ENCODE measurements at places on chromosomes 7 and 10. TPM values are rescaled to one million over a fixed set of nuclear protein-coding genes. Genes with fewer than 3 reads are reported as not detected.
A peak's percentile ranks its signal among the peaks of the same experiment; 100 is the strongest.

The AKR1C2 gene
- polyA plus RNA-seq, result not detected

The ITGB8 gene
- polyA plus RNA-seq, result 1.7 TPM

The KMT2C gene
- polyA plus RNA-seq, result 13.8 TPM

The EGFR gene
- not detected for polyA plus RNA-seq

DNA sequence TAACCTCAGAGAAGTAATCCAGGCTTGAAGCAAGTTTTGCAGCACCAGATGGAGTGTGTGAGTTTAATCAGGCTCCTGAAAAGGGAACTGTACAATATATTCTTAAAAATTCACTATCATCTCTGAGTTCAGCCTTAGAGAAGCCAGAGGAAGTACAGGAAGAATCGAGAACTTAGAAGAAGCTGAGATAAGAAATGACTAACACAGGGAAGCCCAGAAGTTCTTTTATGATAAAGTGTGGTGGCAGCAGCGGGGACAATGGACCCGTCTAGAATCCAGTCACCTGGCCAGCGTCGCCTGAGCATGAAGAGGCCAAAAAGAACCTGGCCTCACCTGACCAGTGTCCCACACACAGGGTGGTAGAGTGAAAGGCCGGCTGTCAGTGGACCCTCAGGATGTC lies 161.0 kb downstream of the USP6NL start:
- peaks cover 37% of the 10 kb centered on the region for H3K4me1 ChIP-seq
- 0 out of 2 replicates have a peak overlapping the region, but pooled peaks have one; percentile 26 for H3K27ac ChIP-seq
- DNase-seq, result no peak
- no peaks in the 10 kb centered on the region for H3K36me3 ChIP-seq
- H3K27me3 ChIP-seq, result no peaks in the 10 kb centered on the region

DNA sequence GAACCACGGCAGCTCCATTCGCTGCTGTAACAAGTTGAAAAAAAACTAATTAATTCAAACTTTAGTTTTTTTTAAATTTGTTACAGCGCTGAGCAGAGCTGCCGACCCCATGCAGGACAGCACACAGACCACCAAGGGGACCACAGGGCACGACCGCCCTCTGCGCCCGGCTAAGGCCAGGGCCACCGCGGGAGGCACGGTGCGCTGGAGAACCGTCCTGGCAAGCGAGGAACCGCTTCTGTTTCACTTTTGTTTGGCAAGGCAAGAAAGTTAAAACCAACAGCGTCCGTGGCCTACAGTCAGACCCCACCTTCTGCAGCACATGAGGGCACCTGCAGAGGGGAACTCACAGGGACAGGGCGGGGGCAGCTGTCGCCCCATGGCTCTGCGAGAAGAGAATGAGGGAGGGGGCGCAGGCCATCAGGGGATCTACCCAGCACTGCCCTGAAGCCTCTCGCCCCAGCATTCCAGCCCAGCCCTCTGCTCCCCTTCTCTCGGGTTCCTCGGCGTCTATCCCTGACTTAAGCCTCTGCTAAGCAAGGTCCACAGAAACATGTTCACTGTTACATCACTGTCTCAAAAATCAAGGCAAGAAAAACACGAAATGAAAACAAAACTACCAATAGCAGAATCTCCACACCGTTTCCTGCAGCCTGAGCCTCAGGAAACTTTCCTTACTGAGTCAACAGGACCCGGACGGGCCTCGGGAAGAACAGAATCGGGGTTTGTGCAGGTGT lies 204.4 kb downstream of the DIP2C start:
- no peaks in the 10 kb centered on the region for H3K27me3 ChIP-seq
- no peak for DNase-seq
- no peaks in the 10 kb centered on the region for H3K4me1 ChIP-seq
- no peak overlapping the region for H3K27ac ChIP-seq
- H3K36me3 ChIP-seq, result no peaks in the 10 kb centered on the region

DNA sequence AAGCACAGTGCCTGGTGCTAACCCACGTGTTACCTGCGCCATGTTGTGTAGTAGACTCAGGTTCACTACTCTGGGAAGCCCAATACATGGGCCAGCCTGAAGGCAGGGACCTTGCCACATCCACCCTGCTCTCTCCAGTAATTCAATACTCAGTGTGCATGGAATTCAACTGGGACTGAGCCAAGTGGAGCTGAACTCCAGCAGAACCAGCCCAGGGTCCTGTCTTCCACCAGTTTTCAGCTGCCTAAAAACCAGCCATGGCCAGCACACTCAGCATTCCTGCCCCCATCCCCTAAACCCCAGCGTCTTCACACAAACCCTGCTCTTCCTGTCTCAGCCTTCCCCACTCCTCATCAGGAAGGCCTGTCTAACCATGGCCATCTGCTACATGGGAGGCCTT lies 15.4 kb downstream of the FGF8 start:
- no peak overlapping the region for H3K27ac ChIP-seq
- no peaks in the 10 kb centered on the region for H3K27me3 ChIP-seq
- no peaks in the 10 kb centered on the region for H3K36me3 ChIP-seq
- no peak for DNase-seq
- no peak overlapping the region for H3K4me3 ChIP-seq
- no peaks in the 10 kb centered on the region for H3K4me1 ChIP-seq

DNA sequence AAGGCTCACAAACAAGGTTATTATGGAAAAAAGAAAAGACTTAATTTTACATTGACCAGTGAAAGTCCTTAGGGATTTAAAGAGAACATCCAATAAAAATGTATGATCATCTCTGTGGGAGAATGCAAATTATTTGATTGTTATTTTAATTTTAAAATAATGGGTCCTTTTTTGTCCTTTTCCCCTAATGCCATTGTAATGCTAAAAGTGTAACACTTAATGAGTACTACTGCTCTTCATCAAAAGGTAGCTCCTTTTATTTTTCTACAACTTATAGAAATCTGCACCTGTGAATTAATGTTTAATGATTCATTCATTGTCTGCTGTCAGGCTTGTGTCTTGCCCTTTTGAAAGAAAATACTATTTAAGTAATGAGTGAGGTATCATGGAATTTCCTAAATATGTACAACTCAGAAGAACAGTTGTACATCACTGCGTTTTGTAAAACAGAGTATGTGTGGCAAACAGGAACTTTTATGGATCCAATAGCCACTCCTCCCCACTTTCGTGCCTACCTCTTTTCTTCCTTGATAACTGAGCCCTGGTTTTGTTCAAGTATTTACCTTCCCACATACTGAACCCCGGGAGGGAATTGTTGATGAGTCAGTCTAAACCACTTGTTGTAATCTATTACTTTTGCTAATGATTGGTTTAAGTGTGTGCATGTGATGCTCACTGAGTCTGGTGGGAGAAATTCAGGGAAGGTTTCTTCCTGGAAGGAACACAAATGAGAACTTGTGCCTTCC lies 19.9 kb upstream of the TRUB1 start:
- no peaks in the 10 kb centered on the region for H3K36me3 ChIP-seq
- no peak overlapping the region for H3K27ac ChIP-seq
- H3K4me1 ChIP-seq, result peaks cover 3% of the 10 kb centered on the region
- no peak overlapping the region for H3K4me3 ChIP-seq

DNA sequence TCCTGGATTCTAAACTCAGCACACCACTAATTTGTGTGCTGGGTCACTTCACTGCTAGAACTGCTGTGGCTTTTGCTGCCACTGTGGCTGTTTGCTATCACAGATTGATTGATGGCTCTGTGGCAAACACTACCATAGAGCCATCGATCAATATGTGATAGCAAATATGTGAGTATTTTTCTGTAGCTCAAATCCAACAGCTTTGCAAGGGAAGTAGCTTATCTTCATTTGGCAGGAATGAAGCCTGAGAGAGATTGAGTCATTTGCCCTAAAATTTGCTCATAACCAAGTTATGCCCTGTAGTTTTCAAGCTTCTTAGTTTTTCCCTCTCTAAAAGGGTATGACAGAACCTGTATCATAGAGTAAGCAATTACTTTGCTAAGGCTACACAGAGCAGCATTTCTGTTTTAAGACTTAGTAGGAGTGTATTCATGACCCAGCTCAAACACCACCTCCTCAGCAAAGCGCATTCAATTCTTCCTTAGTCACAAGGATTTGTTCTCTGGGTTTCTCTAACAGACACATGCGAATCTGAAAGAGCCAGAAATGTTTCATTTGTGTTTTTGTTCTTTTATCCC lies 43.1 kb downstream of the MINPP1 start:
- no peaks in the 10 kb centered on the region for H3K27me3 ChIP-seq
- no peaks in the 10 kb centered on the region for H3K4me1 ChIP-seq
- H3K4me3 ChIP-seq, result no peak overlapping the region
- no peaks in the 10 kb centered on the region for H3K36me3 ChIP-seq
- no peak for DNase-seq
- H3K27ac ChIP-seq, result no peak overlapping the region

- H3K4me1 ChIP-seq, result no peaks in the 10 kb centered on the region
- H3K27me3 ChIP-seq, result no peaks in the 10 kb centered on the region
- H3K4me3 ChIP-seq, result no peak overlapping the region
- DNase-seq, result no peak
- no peaks in the 10 kb centered on the region for H3K36me3 ChIP-seq
Measured at GRCh38 chr10:22389856-22390589, 44.7 kb downstream of the SPAG6 start.

DNA sequence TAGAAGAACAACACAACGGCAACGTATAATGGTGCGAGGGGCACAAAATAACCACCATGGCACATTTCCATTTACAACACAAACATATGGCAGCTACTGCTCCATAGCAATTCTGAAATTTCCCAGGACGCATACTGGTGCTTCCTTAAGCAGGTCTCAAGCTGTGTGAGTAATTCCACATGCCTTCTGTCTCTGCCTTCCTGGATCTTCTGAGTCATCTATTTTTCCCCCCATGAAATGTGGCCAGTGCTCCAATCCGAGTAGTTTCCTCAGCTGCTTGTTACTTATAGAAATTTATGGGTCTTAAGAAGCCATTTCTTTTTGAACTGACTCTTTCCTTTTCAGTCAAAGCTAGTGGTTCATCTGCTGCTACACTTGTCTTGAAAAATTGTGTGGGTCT lies 256.6 kb upstream of the KLF6 start:
- H3K27me3 ChIP-seq, result no peaks in the 10 kb centered on the region
- no peak overlapping the region for H3K27ac ChIP-seq
- peaks cover 3% of the 10 kb centered on the region for H3K4me1 ChIP-seq
- H3K36me3 ChIP-seq, result no peaks in the 10 kb centered on the region
- DNase-seq, result no peak

DNA sequence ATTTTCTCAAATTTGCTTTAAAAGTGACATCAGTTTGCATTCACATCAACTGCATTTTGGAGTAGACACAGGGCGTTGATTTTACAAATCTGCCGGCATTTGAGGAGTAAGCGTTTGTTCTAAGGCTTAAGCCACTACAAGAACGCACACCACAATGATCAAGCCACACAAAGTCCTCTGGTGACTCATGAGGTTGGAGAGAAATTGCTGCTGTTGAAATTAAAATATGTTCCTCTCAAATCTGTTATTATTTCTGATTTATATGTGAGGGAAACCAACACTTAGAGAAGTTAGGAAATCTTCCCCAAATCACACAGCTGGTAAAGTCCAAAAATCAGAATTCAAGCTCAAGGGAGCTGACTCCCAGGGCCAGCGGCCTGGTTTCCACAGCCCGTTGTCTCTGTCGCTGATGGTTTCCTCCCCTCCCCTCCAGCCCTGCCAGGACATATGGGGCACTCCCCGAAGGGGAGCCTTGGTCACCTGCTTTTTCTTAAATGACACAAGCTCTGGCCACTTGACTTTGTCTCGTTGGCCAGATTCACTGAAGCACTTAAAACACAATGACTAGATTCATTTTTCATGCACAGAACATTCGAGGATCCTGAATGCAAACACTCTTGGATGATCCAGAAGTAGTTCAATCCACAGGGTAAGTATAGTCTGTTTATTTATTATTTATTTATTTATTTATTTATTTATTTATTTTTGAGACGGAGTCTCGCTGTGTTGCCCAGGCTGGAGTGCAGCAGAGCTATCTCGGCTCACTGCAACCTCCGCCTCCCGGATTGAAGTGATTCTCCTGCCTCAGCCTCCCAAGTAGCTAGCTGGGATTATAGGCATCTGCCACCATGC lies 29.2 kb upstream of the KLF6 start:
- no peak overlapping the region for H3K4me3 ChIP-seq
- DNase-seq, result no peak
- H3K27ac ChIP-seq, result no peak overlapping the region
- no peaks in the 10 kb centered on the region for H3K27me3 ChIP-seq

DNA sequence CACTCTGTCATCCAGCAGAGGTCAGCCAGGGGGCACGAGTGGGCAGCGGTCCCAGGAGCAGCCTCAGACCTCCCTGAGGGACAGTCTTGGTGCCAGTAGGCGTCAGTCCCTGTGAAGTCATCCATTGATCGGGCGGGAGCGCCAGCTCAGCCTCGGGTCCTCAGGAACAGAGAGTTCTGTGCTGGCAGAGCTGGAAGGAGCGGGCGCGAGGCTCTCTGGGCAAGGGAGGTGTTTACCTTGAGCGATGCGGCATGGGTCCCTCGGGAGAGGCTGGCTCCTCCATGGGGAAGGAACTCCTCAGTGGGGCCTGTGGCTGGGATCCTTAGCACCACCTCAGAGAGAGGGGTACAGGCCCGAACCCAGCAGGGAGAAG lies 101.1 kb upstream of the PPIF start:
- peak overlapping the region; percentile 80 for H3K4me3 ChIP-seq
- peak overlapping the region; percentile 92 for H3K27ac ChIP-seq
- H3K36me3 ChIP-seq, result no peaks in the 10 kb centered on the region
- H3K27me3 ChIP-seq, result no peaks in the 10 kb centered on the region
- peaks cover 72% of the 10 kb centered on the region for H3K4me1 ChIP-seq
- no peak for DNase-seq

- no peaks in the 10 kb centered on the region for H3K4me1 ChIP-seq
- no peak overlapping the region for H3K27ac ChIP-seq
- H3K27me3 ChIP-seq, result no peaks in the 10 kb centered on the region
- peaks cover 9% of the 10 kb centered on the region for H3K36me3 ChIP-seq
Measured at GRCh38 chr7:139634087-139634486, 110.6 kb downstream of the CLEC2L start.

- peaks cover 27% of the 10 kb centered on the region for H3K36me3 ChIP-seq
- peak overlapping the region; percentile 95 for H3K4me3 ChIP-seq
- H3K4me1 ChIP-seq, result no peaks in the 10 kb centered on the region
Measured at GRCh38 chr7:99497766-99498545, 2.1 kb downstream of the ZNF394 start.

GRCh38 chr10:123035467-123036086 lies 26.8 kb downstream of the ACADSB start:
- H3K36me3 ChIP-seq, result no peaks in the 10 kb centered on the region
- H3K27me3 ChIP-seq, result no peaks in the 10 kb centered on the region
- H3K27ac ChIP-seq, result no peak overlapping the region

GRCh38 chr10:51786684-51787035 lies 87.3 kb upstream of the CSTF2T start:
- H3K4me1 ChIP-seq, result no peaks in the 10 kb centered on the region
- no peak overlapping the region for H3K27ac ChIP-seq
- no peak overlapping the region for H3K4me3 ChIP-seq
- no peaks in the 10 kb centered on the region for H3K36me3 ChIP-seq
- DNase-seq, result no peak

GRCh38 chr10:24152270-24152669 lies 56.7 kb upstream of the KIAA1217 start:
- no peak for DNase-seq
- H3K27me3 ChIP-seq, result no peaks in the 10 kb centered on the region

- no peak for DNase-seq
- no peaks in the 10 kb centered on the region for H3K27me3 ChIP-seq
- no peak overlapping the region for H3K4me3 ChIP-seq
- peak overlapping the region; percentile 95 for H3K27ac ChIP-seq
Measured at GRCh38 chr10:110067960-110068770, 60.4 kb downstream of the ADD3 start.

- no peak for DNase-seq
- no peaks in the 10 kb centered on the region for H3K36me3 ChIP-seq
- H3K27me3 ChIP-seq, result peaks cover 27% of the 10 kb centered on the region
- H3K27ac ChIP-seq, result no peak overlapping the region
Measured at GRCh38 chr7:151251689-151252560, 3.4 kb upstream of the SMARCD3 start.

- H3K27ac ChIP-seq, result no peak overlapping the region
- H3K36me3 ChIP-seq, result no peaks in the 10 kb centered on the region
- no peak for DNase-seq
- no peaks in the 10 kb centered on the region for H3K4me1 ChIP-seq
- H3K4me3 ChIP-seq, result no peak overlapping the region
Measured at GRCh38 chr7:146875981-146876380, 759.4 kb downstream of the CNTNAP2 start.

Data from GM12878 (cell line).